ENCODE measurements at places on chromosomes 12 and 14.

GRCh38 chr14:78048120-78048519 is 122.1 kb upstream of the NRXN3 start:
- DNase-seq: no peak

DNA sequence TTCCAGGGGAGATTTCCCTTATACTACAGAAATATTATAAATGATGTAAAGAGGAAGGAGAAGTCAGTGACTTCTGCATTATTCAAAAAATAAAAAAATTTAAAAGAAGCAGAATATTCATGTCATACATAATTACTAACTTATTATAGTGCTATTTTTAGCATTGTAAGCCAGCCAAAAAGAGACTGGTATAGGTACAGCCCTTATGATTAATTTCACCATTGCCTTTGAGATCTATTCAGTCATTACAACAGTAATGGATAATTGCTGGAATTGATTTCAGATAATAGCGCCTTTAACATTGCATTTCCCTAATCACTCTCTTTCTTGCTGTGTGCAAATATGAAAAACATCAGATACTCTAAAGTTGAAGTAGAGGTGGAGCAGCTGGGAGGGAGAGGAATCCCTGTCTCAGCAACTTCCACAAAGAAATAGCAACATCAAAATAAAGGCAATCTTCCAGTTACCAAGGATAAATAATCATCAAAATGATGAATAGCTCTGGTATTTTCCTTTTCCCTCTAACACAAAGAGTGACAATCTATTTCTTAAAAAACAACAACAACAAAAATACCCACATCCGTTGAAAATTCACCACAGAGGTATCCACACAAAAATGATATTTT is 71.8 kb upstream of the OVCH1 start:
- DNase-seq: no peak

GRCh38 chr14:34212172-34212929 is 249.7 kb downstream of the SPTSSA start:
- no peak for DNase-seq

DNA sequence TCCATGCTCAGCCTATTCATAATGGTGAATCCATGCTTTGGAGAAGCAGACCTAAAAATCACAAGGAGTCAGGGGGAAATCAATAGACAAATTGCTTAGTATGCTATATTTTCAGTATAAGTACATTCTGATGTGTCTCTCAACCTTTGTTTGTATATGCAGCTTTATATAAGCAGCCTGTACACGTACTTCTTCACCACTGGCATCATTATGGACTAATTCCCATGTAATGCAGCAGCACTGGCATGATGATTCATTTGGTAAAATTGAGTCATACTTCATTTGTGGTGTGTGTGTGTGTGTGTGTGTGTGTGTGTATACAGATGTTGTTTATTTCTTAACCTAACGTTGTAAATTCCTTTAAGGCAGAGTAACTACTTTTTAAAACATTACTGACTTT is 10.9 kb downstream of the DCP1B start:
- no peak for DNase-seq

- DNase-seq: no peak
Observed at GRCh38 chr14:100333827-100334226, 10.7 kb downstream of the SLC25A47 start.

- no peak for DNase-seq
Observed at GRCh38 chr12:8953773-8954402, 4.4 kb upstream of the M6PR start.

GRCh38 chr12:100422646-100423045 is 51.0 kb upstream of the NR1H4 start:
- DNase-seq: no peak

All from muscle of arm (tissue), 14 donors.